ENCODE measurements at places on chromosomes 1 and 21. TPM values are rescaled to one million over a fixed set of nuclear protein-coding genes. Genes with fewer than 3 reads are reported as not detected.

ETV3L gene
- total RNA-seq = not detected

SLAMF9 gene
- 0.59 TPM for total RNA-seq

CITED4 gene
- total RNA-seq = 8.6 TPM

PALMD gene
- 2.6 TPM for total RNA-seq

FLG2 gene
- total RNA-seq = not detected

Measured in smooth muscle cell of the pulmonary artery (primary cell).